ENCODE measurements at places on chromosomes 13 and 19.

- DNase-seq = no peak
Observed at GRCh38 chr13:52353193-52353592, 52.8 kb downstream of the THSD1 start.

DNA sequence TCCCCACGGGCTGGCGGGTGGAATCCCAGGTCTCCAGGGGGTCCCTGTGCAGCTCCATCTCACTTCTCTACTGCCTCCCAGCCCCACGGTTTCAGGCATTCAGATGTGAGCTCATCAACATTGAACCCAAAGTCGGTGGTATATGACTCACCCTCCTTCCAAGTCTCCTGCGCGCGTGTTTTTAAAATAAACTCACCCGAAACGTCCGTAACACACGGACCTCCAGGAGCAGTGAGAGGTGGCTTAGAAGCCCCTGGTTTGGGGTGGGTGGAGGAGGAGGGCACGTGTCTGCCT lies 14.0 kb upstream of the CRTC1 start:
- DNase-seq = no peak

- DNase-seq = no peak
Observed at GRCh38 chr19:41009700-41010235, 18.7 kb downstream of the CYP2B6 start.

DNA sequence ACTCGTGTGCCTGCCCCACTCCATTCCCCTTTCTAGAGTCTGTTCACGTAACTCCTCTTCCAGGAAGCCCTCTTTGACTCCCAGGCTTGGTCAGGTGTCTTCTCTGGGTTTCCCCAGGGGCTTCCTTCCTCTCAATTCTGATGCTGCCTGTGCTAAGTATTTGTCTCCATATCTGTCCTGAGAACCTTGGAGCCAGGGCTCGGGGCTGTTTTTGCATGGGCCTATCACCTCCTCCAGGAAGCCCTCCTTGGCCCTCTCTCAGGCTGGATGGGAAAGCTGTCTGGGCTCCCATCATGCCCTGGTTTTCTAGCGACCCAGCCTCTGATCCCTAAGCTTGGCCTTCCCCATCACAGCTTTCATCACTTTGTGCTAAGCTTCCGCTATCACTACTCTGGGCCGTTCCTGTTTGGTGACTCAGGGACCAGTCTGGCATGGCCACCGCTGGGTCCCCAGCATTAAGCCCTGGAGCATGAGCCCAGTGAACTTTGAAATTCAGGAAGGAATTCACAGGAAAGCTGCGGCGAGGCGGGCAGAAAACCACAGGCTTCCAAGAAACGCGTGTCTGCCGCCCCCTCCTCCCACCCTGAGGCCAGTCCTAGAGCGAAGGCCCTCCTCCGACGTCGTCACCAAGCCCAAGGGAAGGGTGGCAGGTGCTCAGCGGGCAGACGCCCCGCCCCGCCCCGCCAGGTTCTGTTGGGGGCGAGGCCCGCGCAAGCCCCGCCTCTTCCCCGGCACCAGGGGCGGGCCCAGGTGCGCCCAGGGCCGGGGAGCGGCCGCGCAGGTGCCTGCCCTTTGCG lies 486 bp upstream of the SPINT2 start:
- peak; percentile 100 for DNase-seq

DNA sequence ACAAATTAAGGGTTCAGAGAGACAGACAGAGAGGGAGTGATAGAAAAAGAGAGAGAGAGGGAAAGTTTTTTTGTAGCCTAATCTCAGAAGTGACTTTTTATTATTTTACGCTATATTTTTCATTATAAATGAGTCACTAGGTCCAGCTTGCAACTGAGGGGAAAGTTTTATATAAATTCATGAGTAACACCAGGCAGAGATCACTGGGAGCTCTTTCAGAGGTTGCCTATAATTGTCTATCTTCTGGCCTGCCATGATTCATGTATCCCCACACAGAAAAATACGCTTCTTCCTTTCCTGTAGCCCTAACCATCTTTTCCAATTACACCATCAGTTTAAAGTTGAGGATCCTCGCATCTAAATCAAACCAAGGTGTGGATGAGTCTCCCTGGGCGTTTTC lies 467.9 kb downstream of the SLITRK1 start:
- DNase-seq = no peak

DNA sequence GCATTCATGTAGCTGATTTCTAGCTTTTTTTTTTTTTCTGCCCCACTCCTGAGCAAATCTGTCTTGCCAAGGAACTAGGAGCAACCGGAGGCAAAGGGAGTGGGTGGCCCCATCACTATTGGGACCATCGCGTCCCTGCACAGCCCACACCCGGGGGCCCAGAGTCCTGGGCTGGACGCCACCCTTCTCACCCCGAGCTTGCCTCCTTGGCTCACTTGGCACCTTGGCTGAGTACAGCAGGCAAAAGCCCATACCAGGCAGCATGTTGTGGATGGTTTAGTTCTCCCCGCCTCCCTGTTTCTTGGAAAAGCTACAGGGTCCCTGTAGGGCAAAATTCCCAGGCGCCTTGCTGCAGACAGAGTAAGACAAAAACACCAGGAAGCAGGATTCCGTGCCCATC lies 13.7 kb downstream of the SMIM24 start:
- no peak for DNase-seq

GRCh38 chr19:50024719-50025021 lies 502 bp downstream of the VRK3 start:
- peak; percentile 19 for DNase-seq

All from NCI-H748 treated with DMSO at 0.1 percent for 48 hours (cell line).